CD4-positive, alpha-beta T cell treated with Interleukin-10 for 1 hour (primary cell): ENCODE measurements at places on chromosomes 5 and 9.
A peak's percentile ranks its signal among the peaks of the same experiment; 100 is the strongest.

DNA sequence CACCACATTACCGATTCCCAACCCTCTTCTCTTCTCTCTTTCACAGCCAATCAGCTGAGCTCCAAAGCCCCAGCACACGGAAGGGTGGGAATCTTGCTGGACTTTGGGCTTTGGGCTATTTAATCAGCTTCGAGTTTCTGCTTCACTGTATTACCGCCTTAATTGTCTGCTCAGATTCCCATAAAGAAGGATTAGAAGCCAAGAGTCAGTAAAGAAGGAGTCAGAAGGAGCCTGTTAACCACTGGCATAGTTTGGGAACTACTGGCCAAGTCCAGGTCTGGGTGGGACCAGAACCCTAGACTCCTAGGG, 4.4 kb downstream of the SPRY4 start:
- no peak for DNase-seq

DNA sequence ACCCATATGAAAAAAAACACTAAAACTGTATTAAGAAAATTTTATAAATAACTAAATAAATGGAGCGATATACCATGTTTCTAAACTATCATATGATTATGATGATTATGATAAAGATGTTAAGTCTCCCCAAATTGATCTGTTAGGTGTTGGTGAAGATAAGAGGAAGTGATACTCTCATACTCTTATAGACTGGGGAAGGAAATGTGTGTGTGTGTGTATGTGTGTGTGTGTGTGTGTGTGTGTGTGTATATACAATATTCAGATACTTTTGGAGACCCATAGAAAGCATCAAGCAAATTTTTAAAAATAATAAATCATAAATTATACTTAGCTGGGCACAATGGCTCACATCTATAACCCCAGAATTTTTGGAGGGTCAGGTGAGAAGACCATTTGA, 62.9 kb downstream of the TMEM232 start:
- no peak for DNase-seq

DNA sequence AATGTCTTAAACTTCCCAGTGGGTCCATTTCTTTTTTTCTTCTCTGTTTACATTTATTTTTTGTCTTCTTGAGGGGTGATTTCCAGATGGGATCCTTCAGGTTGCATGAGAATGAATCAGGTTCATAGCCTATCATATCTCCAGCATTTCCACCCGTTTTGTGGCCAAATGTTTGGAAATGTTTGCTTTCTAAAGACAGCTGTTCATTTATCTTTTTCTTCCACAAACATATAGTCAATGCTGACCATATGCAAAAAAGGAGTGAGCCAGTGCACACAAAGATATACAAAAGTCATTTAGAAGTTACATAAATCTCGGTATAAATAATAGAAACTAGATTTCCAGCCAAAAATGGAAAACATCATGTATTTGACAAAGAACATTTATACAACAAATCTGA, 71.6 kb upstream of the STC2 start:
- DNase-seq: no peak

GRCh38 chr9:89345476-89345875, 27.2 kb downstream of the SECISBP2 start:
- no peak for DNase-seq

DNA sequence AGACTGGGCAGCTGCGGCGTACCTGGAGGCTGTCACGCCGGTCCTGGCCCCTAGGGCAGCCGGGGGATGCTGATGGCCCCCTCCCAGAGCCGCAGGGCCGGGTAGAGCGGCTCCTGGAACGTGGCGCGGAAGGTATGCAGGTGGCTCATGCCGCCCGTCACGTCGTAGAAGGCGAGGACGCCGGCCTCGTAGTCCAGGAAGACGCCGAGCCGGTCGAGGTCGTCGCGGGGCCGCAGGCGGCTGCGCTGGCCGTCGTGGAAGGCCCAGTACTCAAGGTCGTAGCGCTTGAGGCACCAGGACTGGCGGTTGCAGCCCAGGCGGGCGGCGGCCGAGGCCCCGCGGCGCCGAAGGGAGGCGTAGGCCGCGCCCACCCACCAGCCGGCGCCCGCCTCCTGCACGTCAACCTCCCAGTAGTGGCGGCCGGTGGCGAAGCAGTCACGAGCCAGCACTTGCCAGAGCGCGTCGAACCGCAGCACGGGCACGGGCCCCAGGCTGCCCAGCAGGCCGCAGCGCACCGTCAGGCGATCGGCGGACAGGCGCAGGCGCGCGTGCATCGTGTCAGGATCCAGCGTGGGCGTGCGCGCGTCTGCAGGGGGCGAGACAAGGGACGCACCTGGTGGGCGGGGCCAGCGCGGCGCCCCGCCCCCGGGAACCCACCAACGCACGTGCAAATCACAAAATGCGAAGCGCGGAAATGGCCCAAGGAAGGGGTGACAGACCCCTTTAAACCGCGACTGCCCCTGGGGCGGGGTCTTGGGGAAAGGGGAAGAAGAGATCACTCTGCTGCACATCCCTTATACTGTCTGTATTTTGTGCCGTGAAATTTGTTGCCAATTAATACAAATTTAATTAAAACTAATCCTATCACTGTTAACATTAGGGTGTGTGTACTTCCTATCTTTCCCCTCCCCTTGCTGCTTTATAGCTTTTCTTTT, 31.2 kb downstream of the NANS start:
- peak; percentile 64 for DNase-seq

- DNase-seq: no peak
Measured at GRCh38 chr5:6819521-6819920, 106.3 kb downstream of the TENT4A start.

GRCh38 chr5:82164176-82164976, 113.8 kb downstream of the RPS23 start:
- DNase-seq: no peak

DNA sequence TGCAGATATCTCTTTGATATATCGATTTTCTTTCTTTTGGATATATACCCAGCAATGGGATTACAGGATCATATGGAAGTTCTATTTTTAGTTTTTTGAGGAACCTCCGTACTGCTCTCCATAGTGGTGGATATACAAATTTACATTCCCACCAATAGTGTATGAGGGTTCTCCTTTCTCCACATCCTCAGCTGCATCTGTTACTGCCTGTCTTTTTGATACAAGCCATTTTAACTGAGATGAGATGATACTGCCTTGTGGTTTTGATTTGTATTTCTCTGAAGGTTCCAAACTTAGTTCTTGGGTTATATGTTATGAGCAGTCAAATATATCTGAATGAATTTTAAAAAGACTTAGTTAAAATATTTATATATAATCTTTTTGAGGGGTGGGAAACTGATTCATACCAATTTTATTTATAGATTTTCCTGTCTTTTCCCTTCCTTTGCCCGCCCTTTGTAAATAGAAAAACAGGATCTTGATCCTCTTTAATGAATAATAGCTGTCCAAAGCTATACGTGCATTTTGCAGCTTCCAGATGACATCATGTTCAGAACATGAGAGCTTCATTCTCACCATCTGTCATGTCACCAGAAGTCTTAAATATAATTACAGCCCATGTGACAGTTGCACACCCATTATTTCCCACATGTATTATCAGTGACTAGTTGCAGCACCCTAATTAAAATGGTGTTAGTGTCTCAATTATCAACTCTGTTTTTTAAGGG, 6.2 kb upstream of the ARHGEF28 start:
- DNase-seq: no peak

DNA sequence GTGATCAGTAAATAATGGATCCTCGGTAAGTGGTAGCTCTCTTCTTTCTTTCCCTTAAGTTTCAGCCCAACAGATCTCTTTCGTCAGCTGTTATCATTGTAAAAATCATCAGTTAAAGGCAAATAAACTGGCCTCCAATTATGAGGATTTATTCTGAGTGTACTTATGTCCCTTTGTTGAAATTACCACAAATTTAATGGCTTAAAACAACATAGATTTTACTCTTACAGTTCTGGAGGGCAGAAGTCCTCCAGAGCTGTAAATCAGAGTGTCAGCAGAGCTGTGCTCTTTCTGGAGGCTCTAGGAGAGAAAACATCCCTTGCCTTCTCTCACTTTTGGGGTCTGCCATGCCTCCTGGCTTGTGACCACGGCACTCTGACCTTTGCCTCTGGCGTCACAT, 104.6 kb downstream of the INSYN2B start:
- DNase-seq: no peak

GRCh38 chr5:176985516-176985915, 21.1 kb downstream of the UIMC1 start:
- DNase-seq: peak; percentile 49

DNA sequence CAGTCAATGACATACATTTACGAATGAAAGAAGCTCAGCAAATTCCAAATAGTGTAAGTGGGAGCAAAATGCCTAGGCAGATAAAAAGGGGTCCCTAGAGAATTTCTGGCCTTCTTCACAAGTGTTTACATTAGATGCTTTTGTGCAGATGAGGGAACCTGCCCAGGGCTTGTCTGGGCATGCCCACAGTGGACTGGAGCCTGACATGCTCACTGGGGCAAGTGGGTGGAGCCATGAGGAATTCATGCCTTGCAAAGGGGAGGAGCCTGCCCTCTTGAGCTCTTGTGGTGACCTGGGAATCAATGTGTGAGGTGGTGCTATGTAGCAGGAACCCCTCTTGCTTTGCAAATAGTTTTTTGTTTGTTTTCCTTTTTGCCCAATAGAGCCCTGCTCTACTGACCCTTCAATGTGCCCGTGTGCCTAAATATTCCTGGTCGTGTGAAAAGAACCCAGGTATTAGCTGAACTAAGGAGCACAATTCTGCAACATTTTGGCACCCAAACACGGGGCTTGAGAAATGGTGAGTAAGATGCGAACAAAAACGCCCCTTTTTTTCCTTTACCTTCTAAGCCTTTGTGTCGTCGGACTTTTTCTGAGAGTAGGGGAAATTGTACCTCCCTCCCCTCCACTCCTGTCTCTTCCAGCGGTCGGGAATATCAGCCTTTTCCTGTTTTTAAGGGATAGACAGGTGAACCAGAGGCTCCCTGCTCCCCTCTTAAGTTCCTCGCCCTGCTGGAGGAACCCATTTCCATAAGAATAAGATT, 433.8 kb upstream of the CDH9 start:
- DNase-seq: no peak

GRCh38 chr9:114417511-114417910, 29.7 kb upstream of the AKNA start:
- DNase-seq: no peak

DNA sequence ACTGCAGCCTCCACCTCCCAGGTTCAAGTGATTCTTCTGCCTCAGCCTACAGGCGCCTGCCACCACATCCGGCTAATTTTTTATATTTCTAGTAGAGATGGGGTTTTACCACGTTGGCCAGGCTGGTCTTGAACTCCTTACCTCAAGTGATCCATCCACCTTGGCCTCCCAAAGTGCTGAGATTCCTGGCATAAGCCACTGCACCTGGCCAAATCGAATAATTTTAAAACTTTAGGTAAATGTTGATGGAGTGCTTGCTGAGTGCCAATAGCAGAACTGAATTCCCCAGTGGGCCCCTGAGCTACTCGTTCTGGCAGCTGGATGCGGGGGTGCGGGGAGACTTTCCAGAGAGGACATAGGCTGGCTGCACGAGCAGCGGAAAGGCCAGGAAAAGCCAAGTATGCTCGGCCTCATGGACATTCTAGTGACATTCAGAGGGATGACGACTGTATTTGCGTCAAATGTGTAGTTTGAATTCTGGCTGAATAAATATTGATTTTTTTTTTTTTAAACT, 16.8 kb downstream of the TRAF2 start:
- DNase-seq: peak; percentile 49

- DNase-seq: no peak
Measured at GRCh38 chr9:136840877-136841645, 1.2 kb upstream of the AJM1 start.

GRCh38 chr9:81848472-81848871, 79.8 kb upstream of the SPATA31D4 start:
- DNase-seq: no peak

DNA sequence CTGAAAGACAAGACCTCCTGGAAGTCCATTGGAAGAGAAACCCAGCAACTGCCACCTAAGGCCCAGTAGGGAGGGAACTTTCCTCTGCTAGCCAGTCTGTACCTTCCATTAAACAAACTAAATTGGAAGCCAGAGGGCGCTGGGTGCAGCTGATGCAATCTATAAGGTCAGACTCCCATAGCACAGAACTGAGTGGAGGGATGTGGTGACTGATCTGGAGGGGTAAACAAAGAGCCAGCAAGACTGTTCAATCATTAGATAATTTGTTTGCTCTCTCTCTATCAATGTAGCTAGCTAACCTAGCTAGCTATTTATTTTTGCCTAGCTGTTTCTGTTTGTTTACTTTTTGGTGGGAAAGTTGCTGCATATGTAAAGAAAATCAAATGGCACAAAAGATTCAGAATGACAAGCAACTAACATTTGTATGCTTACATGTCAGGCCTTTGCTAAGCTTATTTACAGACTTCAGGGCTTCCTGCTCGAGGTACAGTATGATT, 291.8 kb upstream of the DAB2 start:
- DNase-seq: peak; percentile 36

- DNase-seq: no peak
Measured at GRCh38 chr5:179113143-179113530, 53.0 kb downstream of the ZNF354C start.

DNA sequence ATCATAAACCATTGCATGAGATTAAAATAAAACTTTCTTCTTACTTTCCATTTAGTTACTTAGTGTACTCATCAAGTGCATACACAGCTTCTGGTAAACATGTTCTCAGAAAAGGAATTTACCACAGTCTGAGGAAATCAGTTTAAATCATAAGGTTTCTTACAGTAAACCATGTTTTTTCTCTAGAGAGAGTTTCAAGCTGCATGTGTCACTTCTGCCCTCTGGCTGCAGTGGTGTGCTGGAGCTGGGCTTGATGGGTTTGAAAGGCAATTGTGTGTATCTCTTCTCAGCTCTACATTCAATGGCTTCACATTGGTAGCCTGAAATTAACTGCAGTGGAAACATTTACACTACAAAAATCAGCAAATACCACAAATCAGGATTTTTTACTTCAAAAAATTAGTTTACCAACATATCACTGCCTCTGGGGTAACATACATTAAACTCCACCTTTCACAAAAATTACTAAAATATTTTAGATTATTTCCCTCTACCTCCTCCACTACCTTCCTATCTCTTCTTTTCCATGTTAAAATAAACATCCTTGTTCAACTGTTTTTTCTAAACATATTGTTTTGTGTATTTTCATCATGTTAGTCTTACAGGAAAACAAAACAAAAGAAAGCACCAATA, 414.3 kb downstream of the ANXA1 start:
- DNase-seq: no peak

DNA sequence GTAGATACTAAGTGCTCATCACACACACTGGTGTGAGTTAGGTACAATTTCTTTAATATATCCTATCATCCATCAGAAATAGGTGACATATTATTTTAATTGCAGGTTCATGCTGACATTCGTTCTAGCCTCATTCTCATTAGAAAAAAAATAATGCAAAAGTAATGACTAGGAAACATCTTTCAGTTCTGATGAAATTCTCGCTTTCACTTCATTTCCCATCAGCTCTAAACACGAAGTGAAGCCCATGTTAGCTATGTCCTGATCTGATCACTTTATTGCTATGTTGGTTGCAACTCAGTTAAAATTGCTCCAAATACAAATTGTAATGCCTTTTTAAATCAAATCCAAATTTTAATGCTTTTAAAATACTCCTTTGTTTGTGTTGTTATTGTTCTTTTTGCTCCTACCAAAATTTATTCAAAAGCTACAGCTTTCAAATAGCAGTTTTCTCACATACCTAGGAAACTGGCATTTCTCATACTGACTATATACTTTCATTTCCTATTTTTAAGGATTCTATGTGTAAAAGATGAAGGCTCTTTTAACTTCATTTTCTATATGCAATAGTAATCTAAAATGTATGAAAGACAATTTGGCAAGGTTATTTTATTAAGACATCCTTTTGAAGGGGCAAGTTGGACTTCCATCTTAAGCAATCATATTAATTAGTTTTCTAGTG, 1237.8 kb upstream of the ACO1 start:
- no peak for DNase-seq
